ENCODE measurements at places on chromosomes 7 and 10. TPM values are rescaled to one million over a fixed set of nuclear protein-coding genes. Genes with fewer than 3 reads are reported as not detected.
A peak's percentile ranks its signal among the peaks of the same experiment; 100 is the strongest.

GRCh38 chr10:60853107-60853506, 74.8 kb downstream of the CDK1 start:
- no peak for DNase-seq

GRCh38 chr10:130463104-130463875, 327.1 kb downstream of the GLRX3 start:
- peak; percentile 72 for DNase-seq

DNA sequence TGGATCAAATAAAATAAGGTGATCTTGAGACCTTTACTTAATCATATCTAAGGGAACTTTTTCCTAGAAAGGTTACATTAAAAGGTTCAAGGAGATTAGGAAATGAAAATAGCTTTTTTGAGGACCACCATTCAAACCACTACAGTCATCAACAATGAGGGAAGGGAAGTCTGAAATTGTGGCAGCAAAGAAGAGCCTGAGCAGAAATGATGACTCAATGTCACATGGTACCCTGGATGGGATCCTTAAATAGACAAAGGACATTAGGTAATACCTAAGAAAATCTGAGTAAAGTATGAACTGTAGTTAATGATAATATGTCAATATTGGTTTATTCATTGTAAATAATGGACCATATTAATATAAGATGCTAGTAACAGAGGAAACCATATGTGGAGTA, 236.0 kb downstream of the SEMA3D start:
- DNase-seq: no peak

GRCh38 chr7:73623798-73624668, at the start of gene MLXIPL:
Gene MLXIPL, minus strand, starts transcription at chr7:73624522. Its CDS starts 30 bp downstream, at chr7:73624492.
- DNase-seq: peak; percentile 93

GRCh38 chr7:117171106-117171505, 151.8 kb downstream of the WNT2 start:
- no peak for DNase-seq

DNA sequence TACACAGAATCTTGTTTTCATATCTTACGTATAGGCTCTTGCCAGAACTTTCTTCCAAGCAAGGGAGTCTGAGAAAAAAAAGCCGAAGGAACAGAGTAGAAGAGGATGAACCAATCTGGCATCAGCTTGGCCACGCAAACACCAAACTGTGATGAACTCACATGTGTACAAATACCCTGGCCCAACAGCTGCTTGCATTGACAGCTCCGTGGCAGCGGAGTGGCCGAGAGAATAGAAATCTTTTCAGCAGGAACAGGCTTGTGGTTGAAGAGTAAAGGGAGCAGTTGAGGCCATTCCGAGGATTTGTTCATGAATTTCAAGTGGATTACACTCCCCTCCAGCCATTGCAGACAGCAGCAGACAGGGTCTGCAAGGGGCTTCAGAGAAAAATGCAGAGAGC, 173.8 kb upstream of the PLXNA4 start:
- DNase-seq: no peak

- peak; percentile 63 for DNase-seq
Observed at GRCh38 chr10:14751921-14752320, 22.8 kb downstream of the FAM107B start.

DNA sequence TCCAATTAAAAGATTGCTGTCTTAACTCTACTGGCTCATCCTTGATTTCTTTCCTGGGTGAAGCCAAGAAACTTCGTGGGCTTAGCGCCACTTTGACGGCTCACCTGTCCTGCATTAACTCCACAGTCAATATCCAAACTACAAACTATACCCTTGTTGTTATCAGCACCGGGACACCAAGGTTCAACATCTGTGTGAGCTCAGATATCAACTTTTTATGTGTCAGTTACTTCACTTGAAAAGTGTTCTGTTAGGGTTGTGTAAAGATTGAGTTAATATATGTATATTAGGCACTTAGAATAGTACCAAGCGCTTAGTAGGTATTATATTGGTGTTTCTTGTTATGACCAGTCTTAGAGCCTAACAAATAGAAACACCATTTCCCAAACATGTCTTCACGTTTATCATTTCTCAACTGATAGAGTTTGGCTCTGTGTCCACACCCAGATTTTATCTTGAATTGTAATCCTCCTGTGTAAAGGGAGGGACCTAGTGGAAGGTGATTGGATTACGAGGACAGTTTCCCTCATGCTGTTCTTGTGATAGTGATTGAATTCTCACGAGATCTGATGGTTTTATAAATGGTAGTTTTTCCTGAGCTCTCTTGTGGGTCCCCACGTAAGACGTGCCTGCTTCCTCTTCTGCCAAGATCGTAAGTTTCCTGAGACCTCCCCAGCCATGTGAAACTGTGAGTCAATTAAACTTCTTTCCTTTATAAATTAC, 19.0 kb upstream of the ST8SIA6 start:
- DNase-seq: no peak

DNA sequence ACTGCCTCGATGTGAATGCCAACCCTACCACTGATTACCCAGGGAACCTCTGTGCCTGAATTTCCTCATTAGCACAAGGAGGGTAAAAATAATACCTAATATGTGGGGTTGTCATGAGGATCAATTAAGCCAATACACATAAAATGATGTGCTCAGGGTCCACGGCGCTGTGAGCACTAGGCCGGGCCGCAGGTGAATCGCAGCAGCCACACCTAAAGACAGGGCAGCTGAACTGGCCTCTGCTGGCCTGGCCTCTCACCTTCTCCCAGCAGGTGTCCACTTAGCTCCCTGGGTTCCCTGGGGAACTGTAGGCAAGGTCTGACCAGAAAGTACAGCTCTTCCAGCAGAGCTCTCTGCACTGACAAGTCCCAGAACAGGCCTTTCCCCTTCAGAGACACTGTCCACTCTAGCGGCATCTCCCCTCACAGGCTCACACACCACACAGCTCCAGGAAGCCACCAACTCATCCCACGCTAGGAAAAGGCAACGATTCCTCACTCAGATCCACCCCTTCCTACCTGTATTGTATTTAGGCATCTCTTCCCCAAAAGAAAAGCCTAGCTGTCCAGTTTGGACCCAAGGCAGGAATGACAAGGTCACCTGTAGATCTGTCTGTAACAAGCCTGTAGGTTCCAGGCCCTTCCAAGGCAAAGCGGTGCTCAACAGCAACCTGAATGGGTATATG, 273.1 kb downstream of the USP6NL start:
- no peak for DNase-seq

GRCh38 chr7:133646472-133647315, 393.8 kb downstream of the EXOC4 start:
- DNase-seq: no peak

GRCh38 chr7:96182424-96183158, 139.3 kb downstream of the SLC25A13 start:
- DNase-seq: no peak

DNA sequence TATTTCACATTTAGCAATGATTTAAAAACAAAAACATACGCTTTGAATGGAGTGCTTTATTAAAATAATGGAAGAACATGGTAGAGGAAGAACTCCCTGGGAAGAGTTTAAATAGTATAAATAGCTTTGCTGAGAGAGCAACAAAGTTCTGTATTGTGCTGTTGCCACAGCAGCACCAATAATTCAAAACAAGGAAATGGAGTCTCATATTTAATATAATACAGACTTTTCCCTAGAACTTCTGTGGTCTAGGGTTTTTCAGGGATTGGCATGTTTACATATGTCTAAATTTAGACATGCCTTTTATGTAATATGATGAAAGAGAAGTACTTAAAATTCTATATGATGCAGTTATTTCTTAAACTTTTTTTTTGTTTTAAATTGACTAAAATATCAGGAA, 217.2 kb upstream of the HDAC9 start:
- DNase-seq: no peak

DNA sequence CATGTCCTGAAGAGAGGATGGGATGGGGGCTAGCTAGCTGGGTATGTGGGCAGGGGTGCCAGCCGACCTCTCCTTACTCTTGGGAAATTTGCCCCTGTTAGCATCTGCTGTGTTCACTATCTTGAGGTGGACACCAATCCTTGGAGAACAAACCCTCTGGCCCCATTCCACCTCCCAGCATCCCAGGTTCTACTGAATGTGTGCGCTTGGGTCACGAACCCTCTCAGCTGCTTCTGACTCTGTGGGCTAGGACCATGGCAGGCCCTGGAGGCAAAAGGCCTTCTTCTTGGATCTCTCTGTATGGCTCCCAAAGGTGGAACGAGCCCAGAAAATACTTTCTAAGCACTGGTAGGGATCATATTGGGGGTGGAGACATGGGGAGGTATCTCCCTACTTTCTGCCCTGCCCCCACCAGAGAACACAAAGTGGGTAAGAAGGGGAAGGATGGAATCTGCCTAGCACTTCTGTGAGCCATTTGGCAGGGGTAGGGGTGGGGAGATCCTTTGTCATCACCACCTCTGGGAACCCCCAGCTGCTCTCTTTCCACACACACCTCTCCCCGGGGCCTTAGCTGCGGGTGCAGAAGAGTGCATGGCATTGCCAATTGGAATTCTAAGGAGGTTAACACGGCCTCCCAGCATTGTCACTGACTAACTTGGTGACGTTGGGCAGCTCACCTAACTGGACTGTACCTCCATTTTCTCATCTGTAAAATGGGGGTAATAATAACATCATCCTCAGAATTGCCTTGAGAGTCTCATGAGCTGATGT, 7.7 kb downstream of the UNC5B start:
- no peak for DNase-seq

DNA sequence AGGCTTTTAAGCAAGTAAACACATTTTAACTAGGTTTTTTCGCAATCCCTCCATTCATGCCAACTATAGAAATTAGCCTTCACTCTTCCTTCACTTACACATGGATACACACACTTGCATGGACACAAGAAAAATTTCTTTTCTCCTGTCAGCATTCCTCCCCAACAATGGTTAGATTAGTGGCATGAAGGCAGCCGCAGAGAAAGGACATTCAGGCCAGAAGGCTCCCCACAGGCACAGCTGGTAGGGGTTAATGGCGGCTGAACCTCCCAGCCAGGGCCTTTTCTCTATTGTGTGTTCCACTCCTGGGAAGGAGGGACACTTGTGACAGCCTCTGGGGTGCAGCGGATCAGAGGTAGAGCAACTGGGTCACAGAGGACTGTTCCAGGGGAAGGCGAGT, 255.0 kb upstream of the SP8 start:
- DNase-seq: no peak

The TMEM184A gene
- total RNA-seq: 106 TPM

The GJD4 gene
- total RNA-seq: not detected

The AGBL3 gene
- 2.8 TPM for total RNA-seq

The MPP7 gene
- 63.1 TPM for total RNA-seq

The BLNK gene
- 2.4 TPM for total RNA-seq

The BAMBI gene
- 14.4 TPM for total RNA-seq

The GPR37 gene
- 4.5 TPM for total RNA-seq

The NEURL1 gene
- total RNA-seq: 0.23 TPM
